H54 (cell line): ENCODE measurements at places on chromosomes 16 and 17.

DNA sequence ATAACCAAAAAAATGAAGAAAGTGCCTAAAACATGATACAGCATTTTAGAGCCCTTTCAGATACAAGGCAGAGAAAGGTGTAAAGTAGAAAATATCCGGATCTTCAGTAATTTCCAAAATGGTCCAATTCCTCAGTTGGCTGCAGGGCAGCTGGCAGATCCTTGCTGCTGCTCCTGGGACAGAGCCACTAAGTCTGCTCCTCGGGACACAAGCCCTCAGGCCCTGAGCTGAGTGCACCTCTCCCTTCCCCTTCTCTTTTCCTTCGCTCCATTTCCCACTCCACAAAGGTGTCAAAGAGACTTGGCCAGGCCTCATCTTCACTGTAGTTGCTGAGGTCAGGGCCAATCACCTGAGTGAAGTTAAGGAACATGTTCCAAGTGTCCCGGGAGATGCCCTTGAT lies 40.5 kb downstream of the DCUN1D3 start:
- no peak for DNase-seq

- no peak for DNase-seq
Measured at GRCh38 chr16:10312784-10313724, 72.8 kb upstream of the ATF7IP2 start.

- peak; percentile 98 for DNase-seq
Measured at GRCh38 chr17:58317421-58318064, 11.1 kb downstream of the TSPOAP1 start.

- no peak for DNase-seq
Measured at GRCh38 chr16:52405441-52405840, 141.5 kb downstream of the TOX3 start.

- DNase-seq = no peak
Measured at GRCh38 chr16:72367851-72368250, 195.9 kb upstream of the PMFBP1 start.

- no peak for DNase-seq
Measured at GRCh38 chr16:26795184-26795583, 271.5 kb upstream of the C16orf82 start.

DNA sequence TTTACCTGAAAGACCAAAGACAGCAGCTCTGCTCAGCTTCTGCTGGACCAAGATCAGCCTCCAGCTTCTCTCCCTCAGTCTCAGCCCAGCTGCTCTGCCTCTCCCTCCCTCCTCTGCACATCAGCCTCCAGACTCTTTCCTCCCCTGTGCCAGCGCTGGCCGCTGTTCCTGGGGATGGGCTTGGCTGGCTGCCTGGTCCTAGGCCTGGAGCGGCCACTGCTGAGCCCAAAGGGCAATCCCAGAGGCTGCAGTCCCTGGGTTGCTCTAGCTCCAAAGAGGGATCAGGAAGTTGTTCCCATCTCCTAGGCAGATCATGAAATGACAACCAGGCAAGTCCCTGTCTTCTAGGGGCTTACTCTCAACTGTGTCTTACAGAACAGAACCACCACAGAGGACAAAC lies 31.3 kb downstream of the DCUN1D3 start:
- DNase-seq = peak; percentile 54

- DNase-seq = no peak
Measured at GRCh38 chr16:83100679-83101078, 473.9 kb downstream of the CDH13 start.

DNA sequence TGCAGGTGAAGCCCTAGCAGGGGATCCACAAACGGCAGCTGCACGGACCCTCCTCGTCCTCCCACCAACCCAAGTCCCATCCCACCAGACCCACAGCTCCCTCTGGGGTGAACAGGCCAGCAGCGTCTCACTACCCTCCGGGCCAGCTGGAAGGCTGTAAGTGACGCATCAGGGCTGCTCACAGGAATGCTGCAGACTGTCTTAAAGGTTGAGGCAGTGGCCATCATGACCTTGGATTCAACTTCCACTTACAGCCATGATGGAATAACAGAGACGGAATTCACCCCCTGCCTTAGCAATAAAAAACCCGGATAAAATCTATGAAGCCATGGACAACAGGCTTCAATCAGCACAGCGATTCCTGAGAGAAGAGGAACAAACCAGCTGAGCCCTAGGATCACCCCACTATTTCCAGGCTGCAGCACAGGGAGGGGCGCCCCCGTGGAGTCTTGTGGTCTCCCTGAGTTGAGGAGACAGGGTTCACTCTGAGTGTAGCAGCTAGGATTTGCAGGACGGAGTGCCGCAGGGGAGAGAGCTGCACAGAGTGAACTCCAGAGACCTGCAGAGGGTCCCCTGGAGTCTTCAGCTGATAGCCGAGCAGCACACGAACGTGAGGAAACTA lies 10.5 kb downstream of the FAM83G start:
- DNase-seq = no peak

- DNase-seq = no peak
Measured at GRCh38 chr17:7283471-7284216, 2.1 kb downstream of the SLC2A4 start.

DNA sequence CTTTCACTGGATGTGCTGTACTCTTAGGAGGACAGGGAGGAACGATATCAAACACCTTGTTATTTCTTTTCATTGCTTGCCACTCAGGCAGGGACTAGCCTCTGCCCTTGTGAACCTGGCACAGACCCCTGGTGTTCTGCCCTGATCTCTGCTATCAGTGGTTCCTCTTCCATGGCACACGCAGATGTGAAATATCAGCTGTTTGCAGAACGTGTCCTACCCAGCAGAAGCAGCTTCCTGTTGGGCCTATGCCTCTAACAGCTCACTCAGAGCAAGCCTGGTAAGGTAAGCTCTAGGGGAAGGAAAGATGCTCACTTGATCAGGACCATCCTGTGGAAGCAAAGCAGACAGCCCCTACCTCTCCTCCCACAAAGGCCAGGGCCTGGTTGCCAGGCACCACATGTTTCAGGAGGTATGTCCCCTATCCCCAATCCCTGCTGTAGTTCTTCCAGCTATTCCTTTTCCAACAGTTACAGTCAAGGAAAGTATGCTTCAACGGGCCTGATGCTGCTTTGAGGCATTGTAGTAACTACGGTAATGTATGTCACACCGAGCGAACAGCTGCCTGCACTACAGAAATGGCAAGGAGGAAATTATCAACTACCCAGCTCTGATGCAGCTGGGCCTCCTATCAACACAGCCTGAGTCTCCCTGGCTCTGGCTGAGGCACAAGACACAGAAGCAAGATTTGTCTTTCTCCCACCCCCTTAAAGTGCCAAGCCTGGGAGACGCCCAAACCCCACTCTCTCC lies 41.3 kb upstream of the GFOD2 start:
- no peak for DNase-seq

DNA sequence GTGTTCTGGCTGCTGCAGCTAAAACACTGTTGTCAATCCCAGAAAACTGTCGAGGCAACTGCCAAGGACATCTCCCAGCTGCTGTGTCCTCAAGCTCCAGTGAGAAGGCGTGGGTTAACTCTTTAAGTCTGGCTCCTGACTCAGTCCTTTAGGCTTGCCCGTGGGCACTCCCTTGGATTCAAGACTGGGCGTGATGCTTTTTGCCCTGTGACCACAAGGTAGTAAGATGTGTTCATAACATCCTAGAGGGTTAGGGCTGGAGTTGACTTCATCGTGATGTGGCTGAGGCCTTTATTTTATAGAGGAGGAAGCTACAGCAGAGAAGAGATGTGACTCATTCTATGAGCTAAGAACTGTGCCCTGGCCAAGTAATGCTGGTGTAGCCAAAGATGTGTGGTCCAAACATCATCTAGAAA lies 50.9 kb upstream of the TEKT3 start:
- peak; percentile 62 for DNase-seq

DNA sequence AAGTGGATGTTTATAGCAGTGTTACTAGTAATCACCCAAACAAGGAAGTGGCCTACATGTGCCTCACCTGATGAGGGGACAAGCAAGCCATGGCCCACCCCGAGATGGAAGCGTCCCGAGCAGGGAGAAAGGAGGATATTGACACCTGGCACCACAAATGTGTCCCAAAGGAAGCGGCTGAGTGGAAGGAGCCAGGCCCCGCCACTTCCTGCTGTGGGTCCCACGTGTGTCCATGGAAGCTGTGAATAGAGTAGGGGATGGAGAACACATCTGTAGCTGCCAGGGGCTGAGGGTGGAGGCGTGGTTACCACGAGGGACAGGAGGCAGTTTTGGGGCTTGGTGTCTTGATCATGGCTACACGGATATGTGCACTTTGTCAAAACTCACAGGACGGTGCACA lies 49.2 kb downstream of the KCNJ12 start:
- DNase-seq = no peak

- DNase-seq = no peak
Measured at GRCh38 chr16:66264311-66265047, 102.0 kb upstream of the CDH5 start.

DNA sequence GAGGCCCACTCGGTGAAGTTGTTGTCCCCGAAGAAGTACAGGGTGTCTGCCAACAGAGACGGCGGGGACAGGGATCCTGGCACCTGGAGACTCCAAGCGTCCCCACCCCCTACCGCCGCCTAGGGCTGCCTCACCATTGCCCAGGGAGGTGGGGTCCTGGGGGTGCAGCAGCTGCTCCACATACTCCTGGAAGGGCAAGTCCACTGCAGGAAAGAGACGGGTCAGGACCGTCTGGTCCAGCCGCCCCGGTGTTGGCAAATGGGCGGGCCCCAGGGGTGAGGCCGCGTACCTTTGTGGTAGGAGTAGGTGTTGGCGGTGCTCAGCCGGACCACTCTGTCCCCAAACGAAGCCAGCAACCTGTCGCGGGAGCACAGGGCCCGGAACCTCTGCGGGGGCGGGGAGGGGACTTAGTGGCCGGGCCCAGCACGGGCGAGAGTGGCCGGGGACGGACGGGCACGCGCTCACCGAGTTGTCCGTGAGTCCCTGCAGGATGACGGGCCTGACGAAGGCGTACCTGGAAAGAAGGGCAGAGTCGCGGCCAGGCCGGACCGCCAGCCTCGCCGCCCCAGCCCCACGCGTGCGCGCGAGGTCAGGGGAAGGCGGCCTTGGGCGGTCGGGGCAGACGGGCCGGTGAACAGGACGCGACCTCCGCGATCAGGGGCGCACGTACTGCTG lies 601 bp downstream of the JMJD8 start:
- DNase-seq = no peak

DNA sequence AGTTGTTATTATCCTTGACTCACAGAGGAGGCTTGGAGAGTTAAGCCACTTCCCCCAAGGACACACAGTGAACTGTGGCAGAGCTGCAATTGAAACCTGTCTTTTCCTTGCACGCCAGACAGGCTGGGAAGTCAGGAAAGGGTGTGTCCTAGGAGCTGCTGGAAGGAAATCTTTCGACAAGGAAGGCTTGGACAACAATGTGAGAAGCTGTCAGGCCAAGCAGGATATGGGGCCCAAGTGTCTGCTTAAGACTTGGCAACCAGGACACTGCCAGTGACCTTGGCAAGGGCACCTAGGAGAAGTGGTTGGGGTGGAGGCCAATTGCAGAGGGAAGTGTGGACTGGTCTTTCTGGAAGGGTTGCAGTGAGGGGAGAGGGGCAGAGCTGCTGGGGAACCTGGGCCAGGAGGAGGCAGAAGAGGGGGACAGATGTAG lies 2.1 kb upstream of the CAMKK1 start:
- peak; percentile 53 for DNase-seq

- no peak for DNase-seq
Measured at GRCh38 chr16:74999219-74999608, 390 bp downstream of the ZNRF1 start.

DNA sequence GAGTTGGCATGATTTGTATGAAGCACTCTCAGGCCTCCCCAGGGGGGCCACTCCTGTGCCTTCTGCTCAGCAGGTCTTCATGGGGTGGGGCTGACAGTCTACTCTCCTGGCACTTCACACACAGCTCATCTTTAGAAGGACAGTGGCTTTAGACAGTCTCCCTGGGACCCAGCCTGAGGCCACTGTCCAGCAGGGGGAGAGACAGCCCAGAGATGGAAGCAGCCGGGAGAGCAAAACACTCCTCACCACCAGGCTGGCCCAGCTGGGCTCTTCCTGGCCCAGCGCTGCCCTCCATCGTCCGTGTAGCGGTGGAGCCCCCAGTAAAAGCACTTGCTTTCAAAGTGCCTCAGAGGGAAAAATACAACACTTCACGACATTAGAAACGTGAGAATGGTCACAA lies 62.0 kb upstream of the CRHR1 start:
- DNase-seq = no peak

DNA sequence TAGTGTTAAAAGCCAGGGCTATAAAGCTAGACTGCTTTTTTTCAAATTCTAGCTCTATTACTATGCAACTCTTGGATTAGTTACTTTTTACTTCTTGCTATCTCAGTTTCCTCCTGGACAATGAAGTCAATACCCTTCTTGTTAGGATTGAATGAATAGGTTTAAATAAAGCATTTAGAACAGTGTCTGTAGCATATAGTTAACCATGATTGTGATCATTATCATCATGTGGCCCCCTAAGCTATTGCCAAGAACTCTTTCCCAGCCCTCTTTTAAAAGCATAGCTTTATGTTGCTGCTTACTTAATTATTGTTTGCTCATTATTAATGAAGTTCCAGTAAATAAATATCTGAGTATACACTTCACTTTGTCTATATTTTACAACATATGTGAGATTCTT lies 4.5 kb downstream of the VMP1 start:
- no peak for DNase-seq

DNA sequence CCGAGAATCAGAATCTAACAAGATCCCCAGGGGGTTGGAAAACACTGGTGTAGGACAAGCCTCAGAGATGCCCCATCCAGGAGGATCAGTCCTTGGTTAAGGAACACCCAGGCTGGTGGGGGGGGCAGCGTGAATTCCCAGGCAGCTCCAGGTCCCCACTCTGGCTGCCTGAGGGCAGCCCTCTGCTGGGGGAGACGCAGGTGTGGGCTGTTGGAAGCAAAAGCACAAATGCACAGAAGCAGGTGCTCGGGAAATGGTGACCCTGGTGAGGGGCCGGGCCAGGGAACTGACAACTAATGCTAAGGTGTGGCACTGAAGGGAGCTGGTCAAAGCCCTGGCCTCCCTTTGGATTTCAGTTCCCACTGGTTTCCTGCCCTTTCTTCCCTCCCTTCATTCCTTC lies 140.8 kb upstream of the CDH5 start:
- DNase-seq = no peak
